ENCODE measurements at places on chromosomes 1 and 21.

- DNase-seq: peak; percentile 93
Observed at GRCh38 chr1:18090636-18091035, 17.0 kb upstream of the IGSF21 start.

GRCh38 chr1:26784023-26784871 lies 3.5 kb upstream of the PIGV start:
- peak; percentile 88 for DNase-seq

DNA sequence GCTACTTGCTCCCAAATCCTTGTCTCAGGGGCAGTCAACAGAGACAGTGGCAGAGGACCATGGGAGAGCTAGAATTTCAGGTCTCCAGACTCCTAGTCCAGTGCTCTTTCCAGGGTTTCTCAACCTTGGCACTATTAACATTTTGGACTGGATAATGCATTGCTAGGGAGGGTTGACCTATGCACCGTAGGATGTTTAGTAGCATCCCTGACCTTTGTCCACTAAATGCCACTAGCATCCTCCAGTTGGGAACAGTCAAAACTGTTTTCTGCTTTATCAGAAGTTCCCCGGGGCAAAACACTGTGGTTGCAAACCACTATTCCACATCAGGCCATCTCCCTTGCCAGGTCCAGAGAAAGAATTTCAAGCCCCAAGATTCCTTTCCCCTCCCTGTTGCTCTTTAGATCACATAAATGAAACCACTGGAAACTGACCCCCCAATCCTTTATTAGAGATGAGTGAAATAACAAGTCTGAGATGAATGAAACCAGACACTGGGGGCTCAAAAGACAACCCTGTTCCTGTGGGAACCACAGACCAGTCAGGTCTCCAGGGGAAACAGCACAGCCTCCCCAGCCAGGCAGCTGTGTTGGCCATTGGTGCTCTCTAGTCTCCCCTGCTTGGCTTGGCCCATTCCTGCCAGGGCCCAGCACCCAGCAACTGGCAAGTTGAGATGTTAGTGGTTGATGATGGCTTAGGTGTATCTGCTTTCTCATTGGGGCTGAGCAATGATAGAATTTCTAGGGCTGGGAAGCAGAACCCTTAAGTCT lies 3.8 kb upstream of the TCEA3 start:
- no peak for DNase-seq

DNA sequence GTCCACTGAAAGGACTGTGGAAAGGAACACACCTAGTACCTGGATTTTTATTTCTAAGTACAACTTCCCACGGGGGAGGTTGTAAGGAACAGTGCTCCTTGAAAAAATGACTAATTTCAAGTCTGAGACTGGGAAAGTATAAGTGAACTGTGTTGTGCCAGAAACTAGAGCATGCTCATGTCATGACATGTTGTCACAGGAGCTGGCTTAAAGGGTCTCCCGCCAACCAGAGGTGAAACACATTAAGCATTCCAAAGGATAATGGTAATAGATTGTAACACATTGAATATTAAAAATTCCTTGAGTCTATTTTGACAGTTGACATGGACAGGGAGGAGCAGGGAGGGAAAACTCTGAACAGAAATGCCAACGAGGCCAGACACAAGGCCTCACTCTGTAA lies 6.3 kb downstream of the ATP2B4 start:
- DNase-seq: no peak

- no peak for DNase-seq
Observed at GRCh38 chr1:43861337-43861736, 72.3 kb upstream of the ARTN start.

- no peak for DNase-seq
Observed at GRCh38 chr1:65258106-65258505, 51.2 kb upstream of the DNAJC6 start.

- no peak for DNase-seq
Observed at GRCh38 chr1:32877211-32878110, 6.7 kb upstream of the FNDC5 start.

GRCh38 chr21:38968887-38969543 lies 163.3 kb downstream of the ETS2 start:
- DNase-seq: no peak

DNA sequence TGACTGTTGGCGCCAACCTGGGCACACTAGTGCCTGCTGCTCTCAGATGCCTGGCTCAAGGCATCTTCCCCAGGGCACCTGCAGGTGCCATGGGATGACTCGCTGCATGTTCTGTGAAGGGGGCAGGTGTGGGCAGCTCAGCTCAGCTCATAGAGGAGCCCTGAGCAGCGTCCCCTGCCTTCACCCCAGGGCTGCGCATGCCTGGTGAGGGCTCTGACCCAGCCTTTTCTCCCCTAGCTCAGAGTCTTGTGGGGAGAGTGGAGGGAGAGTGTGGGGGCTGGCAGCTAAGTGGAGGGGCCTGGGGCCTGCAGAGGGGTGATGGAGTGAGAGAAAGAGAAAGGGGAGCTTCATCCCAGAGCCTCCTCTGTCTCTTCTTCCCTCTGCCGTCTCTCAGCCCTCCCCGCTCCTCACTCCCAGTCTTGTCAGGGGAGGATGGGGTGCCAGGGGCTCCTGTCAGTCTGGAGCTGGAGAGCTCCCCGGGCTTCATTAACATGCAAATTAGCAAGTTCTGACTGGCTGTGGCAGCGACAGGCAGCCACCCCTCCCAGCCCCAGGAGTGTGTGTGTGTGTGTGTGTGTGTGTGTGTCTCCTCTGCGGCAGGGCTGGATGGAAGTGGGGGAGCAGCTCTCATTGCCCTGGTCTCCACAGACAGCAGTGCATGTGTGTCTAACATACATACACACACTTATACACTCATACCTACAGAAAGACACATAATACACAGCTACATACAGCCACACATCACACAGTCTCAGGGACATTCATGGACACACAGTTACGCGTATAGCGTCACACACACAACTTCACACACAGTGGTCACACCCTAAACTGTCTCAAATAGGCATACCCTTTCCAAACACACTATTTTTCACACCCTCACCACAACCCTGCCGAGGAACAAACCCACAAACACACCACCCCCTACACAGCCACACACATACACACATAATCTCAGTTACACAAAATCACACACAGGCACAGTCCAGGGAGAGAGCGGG lies 34.0 kb downstream of the FOXO6 start:
- peak; percentile 71 for DNase-seq

DNA sequence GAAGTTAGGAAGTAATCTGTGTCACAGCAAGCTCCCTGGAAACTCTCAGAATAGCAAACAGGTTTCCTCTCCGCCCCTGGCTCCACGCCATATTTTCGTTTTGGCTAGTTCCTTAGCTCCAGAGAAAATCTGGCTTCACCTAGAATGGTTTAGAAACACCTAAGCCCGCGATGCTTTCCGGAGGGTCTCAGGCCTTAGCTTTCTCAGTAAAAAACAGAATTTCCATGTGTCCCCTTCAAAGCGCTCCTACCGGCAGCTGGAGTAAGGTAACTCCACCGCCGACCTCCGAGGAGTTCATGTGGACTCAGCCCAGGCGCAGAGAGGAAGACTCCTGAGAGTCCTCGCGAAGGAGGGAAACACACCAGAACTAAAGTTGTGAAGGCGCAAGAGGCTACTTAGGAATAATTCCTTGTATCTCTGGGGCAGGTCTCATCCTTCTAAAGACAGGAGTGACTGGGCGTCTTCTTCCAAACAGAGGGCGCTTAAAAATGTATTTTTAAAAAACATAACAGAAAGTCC lies 406 bp downstream of the KIAA0040 start:
- peak; percentile 58 for DNase-seq

DNA sequence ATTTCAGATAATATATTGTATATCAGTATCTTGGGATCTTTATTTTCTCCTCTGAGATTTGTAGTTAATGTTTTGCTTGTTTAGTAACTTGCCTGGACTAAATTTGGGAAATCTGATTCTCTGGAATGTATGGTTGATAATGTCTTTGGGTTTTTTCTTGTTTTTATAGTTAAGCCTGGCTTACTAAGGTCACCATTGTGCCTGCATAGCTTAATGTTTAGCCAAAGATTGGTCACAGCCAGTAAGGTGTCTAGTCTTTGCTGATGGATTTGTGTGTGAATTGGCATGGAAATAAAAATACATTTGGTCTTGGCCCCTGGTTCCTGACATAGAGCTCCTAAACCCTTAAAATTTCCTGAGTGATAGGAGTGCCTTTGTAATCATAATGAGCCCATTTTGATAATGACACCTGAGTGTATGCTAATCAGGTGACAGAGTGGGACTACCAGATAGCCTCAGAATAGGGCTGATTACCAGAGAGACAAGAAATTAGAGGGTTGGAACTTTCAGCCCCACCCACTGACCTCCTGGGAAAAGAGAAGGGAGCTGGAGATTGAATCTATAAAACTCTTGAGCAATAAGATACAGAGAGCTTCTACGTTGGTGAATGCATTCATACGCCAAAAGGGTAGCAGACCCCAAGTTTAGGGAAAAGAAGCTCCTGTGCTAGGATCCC lies 47.9 kb upstream of the NUF2 start:
- DNase-seq: no peak

DNA sequence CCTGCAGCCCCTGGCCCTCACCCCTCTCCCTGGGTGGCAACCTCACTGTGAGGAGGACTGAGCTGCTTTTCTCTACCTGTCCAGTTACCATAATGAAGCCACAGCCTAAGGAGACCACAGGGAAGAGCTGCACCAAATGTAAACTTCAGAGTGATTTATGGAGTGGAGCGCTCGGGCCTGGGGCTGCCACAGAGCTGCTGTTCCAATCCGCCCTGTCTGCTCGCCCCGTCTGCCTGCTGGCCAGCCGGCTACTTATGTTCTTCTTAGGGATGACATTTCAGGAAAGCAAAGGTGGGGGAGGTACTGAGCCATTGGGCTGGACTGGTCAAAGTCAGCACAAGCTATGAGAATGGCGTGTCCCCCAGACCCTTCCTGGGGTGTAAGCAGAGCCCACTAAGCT lies 17.9 kb downstream of the SYT6 start:
- no peak for DNase-seq

DNA sequence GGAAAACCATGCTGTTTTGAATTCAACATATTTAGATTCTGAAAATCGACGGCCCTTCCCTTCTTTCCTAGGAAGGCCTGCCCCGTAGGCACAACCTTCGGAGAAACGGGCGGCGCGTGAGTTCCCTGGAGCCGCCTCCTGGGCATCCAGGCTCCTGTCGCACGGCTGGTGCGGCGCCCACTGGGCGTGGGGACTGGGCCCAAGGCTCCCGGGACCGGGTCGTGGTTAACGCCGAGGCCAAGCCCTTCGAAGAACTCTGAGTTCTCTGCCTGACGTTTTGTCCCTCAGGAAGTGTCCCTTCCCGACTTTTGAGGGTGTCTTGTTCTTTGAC lies 19.2 kb upstream of the TBX15 start:
- no peak for DNase-seq

GRCh38 chr1:111976332-111976731 lies 13.1 kb downstream of the KCND3 start:
- DNase-seq: no peak

GRCh38 chr21:28790335-28790734 lies 202.3 kb downstream of the LTN1 start:
- DNase-seq: no peak

GRCh38 chr1:21149430-21149854 lies 27.3 kb downstream of the EIF4G3 start:
- DNase-seq: no peak

DNA sequence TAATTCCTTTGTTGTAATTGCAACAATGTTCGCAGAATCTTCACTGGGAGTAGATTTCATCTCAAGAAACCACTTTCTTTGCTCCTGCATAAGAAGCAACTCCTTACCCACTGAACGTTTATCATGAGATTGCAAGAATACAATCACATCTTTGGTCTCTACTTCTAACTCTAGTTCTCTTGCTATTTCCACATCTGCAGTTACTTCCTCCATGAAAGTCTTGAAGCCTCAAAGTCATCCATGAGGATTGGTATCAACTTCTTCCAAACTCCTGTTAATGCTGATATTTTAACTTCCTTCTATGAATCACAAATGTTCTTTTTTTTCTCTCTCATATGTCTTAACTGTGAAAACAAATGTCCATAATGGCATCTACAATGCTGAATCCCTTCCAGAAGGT lies 118.6 kb upstream of the RAB4A start:
- no peak for DNase-seq

GRCh38 chr1:26029864-26030481 lies 8.4 kb downstream of the EXTL1 start:
- peak; percentile 45 for DNase-seq

- DNase-seq: no peak
Observed at GRCh38 chr1:237566581-237566980, 324.1 kb downstream of the ZP4 start.

GRCh38 chr1:64097859-64098258 lies 105.6 kb upstream of the UBE2U start:
- no peak for DNase-seq

DNA sequence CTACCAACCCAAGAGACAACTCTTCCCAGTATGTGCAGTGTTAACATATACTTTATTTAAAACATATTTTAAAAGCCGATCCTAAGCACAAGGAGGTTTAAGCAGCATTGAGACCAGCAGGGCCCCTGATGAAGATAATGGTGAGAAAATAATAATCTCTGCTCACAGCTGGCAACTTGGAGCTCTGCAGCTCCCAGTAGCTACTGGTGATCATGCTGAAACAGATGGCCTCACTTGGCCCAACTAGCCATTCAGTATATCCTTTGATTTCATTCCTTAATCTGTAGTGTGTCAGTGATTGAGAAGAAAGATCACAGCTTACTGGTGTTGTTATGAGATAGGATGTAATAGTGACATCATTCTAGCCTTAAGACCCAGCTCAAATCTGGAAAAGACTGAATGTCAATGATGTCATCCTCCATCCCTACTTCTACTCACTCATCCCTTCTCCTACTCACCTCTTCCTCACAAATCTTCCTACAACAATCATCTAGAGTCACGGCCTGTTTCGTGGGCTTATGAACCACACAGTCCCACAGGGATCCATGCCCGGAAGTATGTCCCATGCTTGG lies 817.9 kb downstream of the PLA2G4A start:
- DNase-seq: peak; percentile 89

DNA sequence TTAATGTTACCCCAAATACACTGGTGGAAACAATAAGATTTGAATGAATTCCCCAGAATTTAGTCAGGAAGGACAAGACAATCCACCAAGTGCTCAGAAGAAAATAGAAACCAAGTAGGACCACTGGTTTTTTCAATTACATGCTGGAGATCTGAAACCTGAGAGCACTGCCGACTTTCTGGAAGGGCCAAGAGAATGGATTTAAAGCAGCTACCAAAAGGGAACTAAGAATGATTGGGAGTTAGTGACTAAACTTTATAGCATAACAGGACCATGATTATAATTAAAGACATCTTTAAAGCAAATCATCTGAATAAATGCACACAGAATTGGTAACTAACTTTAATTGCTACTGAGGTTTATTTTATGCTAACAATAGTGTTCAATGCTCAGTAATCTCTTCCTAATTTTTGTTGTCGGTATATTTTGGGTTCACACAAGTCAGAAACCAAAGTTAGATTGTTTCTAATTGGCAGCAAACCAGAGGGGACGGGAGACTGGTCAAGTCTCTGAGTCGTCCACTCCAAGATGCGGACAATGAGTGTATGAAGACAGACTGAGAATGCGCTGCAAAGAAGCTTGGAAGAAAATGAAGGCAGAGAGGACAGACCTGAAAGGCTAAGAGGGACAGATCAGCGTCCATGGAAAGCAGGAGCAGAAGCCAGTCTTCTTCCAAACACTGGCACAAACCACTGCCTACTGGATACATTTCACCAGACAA lies 2.3 kb upstream of the RGS13 start:
- no peak for DNase-seq

Data from NCI-H82 (cell line).